ENCODE measurements at places on chromosomes 5 and 9. TPM values are rescaled to one million over a fixed set of nuclear protein-coding genes. Genes with fewer than 3 reads are reported as not detected.

Gene GPR151
- total RNA-seq: not detected

DNA sequence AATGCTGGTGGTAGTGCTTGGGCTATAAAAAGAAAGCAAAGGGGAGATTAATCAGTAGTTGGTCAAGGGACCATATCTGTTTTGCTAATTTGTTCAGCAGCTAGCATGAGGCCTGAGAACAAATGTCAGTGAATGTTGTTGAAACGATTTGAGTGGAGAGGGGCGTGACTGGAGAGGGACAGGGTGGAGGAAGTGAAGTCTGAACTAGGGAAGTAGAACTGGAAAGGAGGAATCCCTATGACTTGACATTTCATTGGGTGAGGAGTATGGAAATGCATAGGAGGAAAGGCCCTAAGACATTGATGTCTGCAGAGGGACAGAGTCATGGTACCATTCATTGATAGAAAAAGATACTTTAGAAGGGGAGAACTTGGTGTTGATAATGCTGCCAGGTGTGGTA, 19.7 kb downstream of the TLE4 start:
- H3K27ac ChIP-seq: no peak overlapping the region
- no peak overlapping the region for H3K4me3 ChIP-seq

Gene DDX4
- total RNA-seq: 0.27 TPM

DNA sequence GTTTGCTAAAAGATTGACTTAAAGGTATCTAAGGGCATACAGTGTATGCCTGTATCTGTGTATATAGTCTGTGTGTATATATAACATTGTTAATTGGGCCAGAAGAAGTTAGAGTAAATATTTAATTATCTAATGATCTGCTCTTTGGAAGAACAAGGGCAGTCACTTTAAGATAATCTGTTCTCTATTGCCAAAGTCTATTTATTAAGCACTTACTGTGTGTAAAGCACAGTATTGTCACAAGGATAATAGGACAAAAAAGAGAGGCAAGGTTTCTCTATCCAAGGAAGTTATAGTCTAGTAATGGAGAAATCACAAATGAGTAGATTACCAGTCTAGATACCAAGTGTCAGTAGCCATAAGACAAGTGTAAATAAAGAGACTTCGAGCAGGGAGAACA, 51.5 kb downstream of the SV2C start:
- no peak for DNase-seq
- H3K27me3 ChIP-seq: no peaks in the 10 kb centered on the region
- no peaks in the 10 kb centered on the region for H3K4me1 ChIP-seq
- H3K4me3 ChIP-seq: no peak overlapping the region
- H3K36me3 ChIP-seq: peaks cover 5% of the 10 kb centered on the region

GRCh38 chr9:35110327-35110761, 5.3 kb downstream of the ATOSB start:
- peaks cover 14% of the 10 kb centered on the region for H3K27me3 ChIP-seq
- H3K36me3 ChIP-seq: no peaks in the 10 kb centered on the region
- H3K4me3 ChIP-seq: peak overlapping the region; percentile 92
- no peak overlapping the region for H3K27ac ChIP-seq

DNA sequence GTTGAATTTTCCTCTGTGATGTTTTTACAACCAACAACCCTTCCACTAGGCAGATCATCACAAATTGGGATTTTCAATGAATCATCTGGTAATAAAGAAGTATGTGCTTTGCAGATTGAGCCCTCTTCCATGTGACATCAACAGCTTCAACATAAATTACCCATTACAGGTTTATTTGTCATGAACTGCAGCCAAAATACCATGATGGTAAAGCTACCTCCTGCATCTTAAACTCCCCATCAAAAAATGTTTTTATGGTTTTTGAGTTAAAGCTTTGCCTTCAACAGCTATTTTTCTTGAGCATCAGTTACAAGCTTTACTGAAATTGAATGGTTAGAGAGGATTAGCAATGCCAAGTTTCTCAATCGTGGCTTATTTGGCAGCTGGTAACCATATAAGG, 211.4 kb upstream of the TUSC1 start:
- no peaks in the 10 kb centered on the region for H3K27me3 ChIP-seq
- no peaks in the 10 kb centered on the region for H3K36me3 ChIP-seq
- no peak for DNase-seq

DNA sequence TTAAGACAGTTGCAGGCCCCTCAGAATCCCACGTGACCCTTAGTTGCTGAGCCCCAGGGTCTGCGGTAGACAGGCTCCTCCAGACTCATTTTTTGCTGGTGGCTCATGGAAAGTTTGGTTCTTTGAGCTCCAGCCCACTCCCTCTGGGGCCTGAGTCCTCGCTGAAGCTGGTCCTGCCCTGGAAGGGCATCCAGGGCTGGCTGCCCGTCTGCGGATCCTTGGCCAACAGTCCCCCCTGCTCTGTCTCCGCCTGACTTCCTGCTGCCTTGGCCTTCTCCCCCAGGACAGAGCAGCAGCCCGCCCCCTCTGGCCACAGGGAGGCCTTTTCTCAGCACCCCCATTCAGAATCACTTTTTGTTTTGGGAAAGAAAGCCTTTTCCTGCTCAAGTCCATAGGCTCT, 24.4 kb downstream of the SLC6A7 start:
- no peak for DNase-seq
- H3K27ac ChIP-seq: no peak overlapping the region
- H3K27me3 ChIP-seq: peaks cover 6% of the 10 kb centered on the region

Gene RAD23B
- 145 TPM for total RNA-seq

Gene OR1J2
- not detected for total RNA-seq

DNA sequence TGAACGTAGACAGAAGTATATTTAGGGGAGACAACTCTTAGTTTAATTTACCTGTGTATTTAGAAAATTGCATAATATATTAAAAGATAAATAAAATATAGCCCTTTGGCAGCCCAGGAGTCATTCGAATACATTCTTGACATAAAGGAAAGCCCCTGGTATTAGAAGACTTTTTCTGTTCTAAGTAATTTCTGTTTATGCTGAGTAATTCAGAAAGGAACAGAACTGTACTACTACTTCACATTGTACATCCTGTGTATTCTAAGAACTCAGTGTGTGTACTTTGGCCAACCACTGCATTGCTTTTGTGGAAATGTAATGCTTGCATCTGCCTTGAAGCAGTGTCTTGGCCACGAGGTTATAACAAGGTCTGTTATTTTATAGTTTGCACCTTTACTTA, 136.4 kb downstream of the KDM4C start:
- no peaks in the 10 kb centered on the region for H3K36me3 ChIP-seq
- no peak overlapping the region for H3K27ac ChIP-seq
- DNase-seq: no peak
- H3K27me3 ChIP-seq: no peaks in the 10 kb centered on the region
- H3K4me3 ChIP-seq: no peak overlapping the region

GRCh38 chr5:172541099-172541772, 86.9 kb upstream of the SH3PXD2B start:
- H3K27ac ChIP-seq: peak overlapping the region; percentile 80
- H3K27me3 ChIP-seq: peaks cover 5% of the 10 kb centered on the region
- peaks cover 12% of the 10 kb centered on the region for H3K4me1 ChIP-seq
- no peak for DNase-seq
- no peaks in the 10 kb centered on the region for H3K36me3 ChIP-seq

- peaks cover 3% of the 10 kb centered on the region for H3K27me3 ChIP-seq
- H3K27ac ChIP-seq: no peak overlapping the region
- H3K4me1 ChIP-seq: no peaks in the 10 kb centered on the region
- no peaks in the 10 kb centered on the region for H3K36me3 ChIP-seq
Measured at GRCh38 chr5:127085371-127085770, 12.1 kb upstream of the C5orf63 start.

Gene IL5
- not detected for total RNA-seq

All from glutamatergic neuron (in vitro differentiated cells).